ENCODE measurements at places on chromosomes 12 and 14. TPM values are rescaled to one million over a fixed set of nuclear protein-coding genes. Genes with fewer than 3 reads are reported as not detected.

GRCh38 chr14:102796661-102797190 is 19.5 kb downstream of the TRAF3 start:
- DNase-seq: no peak

DNA sequence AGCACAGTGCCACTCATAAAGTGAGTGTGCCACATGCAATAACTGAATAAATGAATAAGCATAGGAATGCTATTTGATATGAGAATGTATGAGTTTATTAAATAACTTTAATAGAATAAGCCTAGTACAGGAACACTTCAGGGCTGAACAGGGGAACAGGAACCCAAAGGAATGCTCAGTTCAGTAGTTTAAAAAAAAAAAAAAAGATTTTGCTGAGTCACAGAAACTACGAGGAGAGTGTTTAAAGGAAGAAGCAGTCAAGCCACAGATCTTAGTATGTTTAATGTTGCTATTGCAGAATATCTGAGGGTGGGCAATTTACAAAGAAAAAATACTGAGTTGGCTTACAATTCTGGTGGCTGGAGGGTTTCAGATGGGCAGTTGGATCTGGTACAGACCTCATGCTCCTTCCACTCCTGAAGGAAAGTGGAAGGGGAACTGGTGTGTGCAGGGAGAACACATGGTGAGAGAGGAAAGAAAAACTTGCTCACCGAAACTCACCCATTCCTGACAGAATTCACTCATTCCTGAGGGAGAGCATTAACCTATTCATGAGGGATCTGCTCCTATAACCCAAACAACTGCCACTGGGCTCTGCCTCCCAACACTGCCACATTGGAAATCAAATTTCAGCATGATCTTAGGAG is 880.3 kb upstream of the MGAT4C start:
- no peak for DNase-seq

GRCh38 chr14:46384611-46385010 is 267.0 kb downstream of the RPL10L start:
- no peak for DNase-seq

GRCh38 chr12:114477989-114478395 is 72.0 kb upstream of the TBX5 start:
- DNase-seq: no peak

DNA sequence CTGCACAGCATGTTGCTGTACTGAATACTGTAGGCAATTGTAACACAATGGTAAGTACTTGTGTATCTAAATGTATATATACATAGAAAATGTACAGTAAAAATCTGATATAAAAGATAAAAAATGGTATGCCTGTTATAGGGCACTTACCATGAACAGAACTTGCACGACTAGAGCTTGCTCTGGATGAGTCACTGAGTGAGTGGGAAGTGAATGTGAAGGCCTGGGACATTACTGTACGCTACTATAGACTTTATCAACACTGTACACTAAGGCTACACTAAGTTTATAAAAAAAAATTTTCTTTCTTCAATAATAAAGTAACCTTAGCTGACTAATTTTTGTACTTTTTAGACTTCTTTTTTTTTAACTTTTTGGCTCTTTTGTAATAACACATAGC is 24.2 kb upstream of the NEDD1 start:
- DNase-seq: no peak

The HOXC12 gene
- total RNA-seq: not detected

The KRT2 gene
- total RNA-seq: not detected

All from cardiac septum (tissue), 1 donor.